Stimulated activated CD8-positive, alpha-beta memory T cell treated with anti-CD3 and anti-CD28 coated beads, Interleukin-4, amount 100 ng/mL, for 4 hours (primary cell): ENCODE measurements at places on chromosomes 7 and 10.

- no peak for DNase-seq
Measured at GRCh38 chr7:15503603-15504290, 58.1 kb downstream of the AGMO start.

DNA sequence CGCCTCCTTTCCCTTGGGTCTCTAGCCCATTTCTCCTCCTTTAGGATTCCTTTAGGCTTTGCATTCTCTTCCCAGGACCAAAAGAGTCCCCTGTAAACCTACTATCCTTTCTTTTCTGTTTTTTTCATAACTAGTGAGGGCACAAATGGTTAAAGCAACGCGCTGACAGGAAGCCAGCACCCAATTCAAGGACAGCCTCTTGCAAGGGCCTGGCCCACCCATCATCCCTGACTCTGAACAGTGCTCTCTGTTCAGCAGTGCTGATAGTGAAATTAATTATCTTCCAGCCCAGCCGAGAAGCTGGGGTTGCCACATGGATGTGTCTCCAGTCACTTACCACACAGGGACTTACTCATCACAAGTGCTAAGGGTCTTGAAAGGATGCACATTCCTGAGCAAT is 38.3 kb upstream of the RNF32 start:
- DNase-seq = no peak

DNA sequence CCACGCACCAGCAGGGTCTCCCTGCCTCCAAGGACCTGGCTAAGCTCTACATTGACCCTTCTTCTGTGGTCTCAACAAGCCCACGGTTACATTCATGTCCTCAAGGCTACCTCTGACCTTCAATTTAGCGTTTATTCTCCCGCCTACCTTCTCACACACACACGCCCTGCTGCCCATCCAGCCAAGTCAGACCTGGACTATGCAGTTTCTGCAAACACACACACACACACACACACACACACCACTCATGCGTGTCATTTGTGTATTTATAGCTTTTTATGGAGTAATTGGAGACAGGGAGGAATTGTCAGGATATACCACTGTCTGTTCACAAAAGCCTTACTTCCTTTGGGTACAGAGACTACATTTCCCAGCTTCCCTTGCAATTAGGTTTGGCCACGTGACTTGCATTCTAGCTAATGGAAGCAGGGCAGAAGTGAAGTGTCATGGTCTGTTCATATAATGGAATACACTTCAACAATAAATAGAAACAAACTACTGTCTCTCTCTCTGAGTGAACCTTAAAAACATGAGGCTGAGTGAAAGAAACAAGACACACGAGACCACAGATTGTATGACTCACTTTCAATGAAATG is 53.8 kb upstream of the CPXM2 start:
- DNase-seq = no peak

DNA sequence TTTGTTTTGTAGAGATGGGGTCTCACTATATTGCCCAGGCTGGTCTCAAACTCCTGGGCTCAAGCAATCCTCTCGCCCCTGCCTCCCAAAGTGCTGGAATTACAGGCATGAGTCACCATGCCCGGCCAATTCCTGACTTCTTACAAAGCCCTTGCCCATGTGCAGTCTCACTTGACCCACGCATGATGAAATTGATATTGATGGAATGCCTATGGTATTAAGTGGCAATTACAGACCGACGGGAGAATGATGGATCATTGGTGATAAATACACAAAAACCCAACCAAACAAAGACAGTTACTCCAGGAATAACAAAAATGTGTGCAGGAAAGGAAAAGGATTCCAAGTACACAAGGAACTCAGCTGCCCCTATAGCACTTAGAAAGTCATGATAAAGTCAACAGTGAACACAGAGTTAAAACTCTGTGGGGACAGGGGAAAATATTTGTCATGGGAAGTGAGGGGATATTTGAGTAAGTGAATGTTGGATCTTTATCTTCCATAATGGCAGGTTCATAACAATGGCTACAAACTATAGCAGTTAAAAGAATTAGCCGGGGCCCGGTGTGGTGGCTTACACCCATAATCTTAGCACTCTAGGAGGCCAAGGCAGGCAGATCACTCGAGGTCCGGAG is 21.6 kb downstream of the HIP1 start:
- DNase-seq = no peak
